ENCODE measurements at places on chromosomes 2 and 18.

- DNase-seq = no peak
These were observed 663.1 kb downstream of the XIRP2 start for GRCh38 chr2:167551416-167551815.

DNA sequence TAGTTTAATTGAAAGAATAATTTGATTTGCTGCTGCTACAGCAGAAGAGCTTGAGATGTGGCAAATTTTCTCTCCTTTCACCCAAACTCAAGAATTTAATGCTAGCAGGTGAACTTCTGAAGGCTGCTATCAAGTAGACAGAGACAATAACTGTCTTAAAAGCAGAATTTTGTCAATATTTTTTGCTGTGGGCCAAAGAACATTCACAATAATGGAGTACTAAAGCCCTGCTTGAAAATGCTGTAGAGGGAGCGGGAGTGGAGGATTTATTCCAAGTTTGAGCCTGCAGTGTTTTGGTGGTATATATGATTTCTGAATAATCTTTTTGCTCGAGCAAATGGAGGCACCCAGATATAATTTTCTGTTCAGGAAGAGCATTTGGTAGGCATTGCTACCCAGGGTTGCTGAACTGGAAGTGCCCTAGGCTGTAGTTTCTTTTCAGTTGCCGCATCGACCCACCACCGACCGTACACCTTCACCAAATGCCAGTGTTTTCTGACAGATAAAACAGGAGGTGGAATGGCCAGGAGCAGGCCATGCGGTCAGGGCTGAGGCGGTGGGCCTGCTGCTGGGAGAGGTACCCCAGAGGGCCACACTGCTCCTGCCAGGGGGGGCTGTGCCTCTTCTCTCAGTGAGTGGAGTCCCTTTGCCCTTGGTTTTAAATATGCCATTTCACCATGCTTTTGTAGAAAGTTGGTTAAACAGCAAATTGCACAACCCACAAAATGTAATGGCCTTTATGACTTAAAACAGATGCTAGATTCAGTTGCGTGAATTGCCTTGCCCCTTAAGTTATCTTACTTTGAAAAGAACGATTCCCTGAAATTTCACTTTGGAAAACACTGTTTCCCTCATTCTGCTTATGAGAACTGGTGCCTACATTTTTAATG is 36.4 kb downstream of the TSHZ1 start:
- DNase-seq = no peak

GRCh38 chr2:156065912-156066311 is 266.6 kb downstream of the NR4A2 start:
- no peak for DNase-seq

GRCh38 chr2:176679061-176679669 is 409.9 kb downstream of the MTX2 start:
- DNase-seq = no peak

DNA sequence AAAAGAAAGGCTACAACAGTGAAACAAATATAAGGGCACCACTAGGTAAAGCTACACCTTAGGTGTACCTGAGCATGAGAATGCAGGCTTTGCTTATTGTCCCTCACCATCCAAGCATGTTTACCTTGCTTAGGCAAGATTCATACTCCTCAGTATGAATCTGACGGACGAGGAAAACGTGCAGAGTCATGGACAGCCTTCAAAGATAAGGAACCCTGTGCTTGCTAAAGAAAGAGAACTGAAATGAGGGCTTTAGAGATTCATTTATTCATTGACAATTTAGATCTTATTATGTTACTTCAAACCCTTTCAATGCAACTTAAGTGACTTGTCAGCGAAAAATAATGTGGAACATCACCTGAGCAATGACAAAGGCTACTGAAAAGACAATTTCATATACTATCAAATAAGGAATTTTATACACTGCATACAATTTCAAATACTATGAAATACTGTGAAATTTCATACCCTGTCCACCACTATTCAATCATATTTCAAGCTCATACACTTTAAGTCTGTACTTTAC is 21.7 kb downstream of the CLASP1 start:
- DNase-seq = no peak

DNA sequence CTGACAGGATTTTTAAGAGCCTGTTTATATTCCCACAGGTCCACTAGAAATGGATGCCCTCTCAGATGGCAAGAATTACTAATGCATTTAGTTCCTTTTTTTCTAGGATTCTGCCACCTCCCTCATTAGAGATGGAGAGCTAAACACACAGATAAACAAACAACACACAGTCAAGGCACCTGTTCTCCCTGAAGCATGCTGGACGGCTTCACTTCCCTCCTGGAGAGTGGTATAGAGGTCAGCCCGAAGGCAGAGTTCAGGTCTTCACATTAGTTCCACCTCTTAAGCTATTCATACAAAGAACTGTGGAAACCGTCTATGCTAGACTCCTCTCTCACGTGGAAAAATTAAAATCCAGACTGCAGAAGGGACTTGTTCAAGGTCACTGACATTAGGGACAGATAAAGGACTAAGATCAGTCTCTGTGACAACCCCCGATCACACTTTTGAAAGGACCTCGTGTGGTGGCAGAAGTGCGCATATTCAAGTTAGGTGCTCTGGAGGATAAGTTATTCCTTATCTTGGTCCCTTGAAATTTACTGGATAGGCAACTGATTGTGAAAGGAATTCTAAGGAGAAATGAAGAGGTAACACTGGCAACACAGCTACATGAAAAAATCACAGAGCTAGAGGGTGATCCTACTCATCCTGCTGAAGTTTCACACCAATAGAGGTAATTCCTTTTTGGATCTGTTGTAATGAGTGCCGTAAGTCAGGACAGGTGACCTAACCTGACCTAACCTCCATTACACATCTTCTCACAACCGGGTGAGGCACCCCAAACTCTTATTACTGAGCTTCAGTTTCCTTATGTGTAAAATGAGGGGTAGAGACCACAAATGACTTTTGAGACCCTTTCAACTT is 75.1 kb downstream of the SPRED2 start:
- no peak for DNase-seq

DNA sequence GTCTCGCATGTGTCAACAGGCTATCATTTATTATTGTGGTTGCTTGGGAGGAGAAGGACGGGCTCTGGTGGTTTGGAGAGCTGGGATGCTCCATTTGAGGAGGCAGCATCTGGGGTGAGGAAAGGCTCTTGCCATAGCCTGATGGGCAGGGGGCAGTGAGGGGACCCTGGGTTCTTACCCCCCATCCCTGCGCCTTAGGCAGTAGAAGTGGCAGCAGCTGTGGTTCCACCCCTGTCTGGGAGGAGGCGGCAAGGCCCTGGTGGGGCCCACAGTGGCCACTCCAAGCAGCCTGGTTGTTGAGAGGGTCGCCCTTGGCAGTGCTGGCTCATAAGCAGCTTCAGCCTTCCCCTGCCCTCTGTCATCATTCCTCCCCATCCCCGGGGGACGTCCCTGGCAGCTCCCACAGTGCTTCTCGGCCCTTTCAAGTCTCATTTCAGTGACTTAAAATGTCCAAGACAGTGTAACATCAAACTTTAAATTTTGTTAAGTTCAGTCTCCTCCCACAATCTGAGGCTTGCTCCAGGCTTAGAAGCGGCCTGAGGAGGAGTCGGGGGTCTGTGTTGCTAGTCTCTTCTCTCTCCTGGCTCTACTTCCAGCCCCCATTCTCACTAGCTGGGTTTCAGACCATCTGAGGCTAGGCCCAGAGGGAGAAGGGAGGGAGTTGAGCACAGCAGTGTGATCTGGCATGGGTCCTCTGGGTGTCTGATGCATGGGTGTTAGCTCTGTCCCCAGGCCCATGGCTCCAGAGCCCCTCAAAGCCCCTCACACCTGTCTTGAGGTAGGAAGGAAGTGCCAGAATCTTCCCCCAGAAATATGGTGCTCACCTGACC is 34.9 kb upstream of the PTPN4 start:
- no peak for DNase-seq

GRCh38 chr2:28462122-28462521 is 33.7 kb upstream of the PLB1 start:
- no peak for DNase-seq

DNA sequence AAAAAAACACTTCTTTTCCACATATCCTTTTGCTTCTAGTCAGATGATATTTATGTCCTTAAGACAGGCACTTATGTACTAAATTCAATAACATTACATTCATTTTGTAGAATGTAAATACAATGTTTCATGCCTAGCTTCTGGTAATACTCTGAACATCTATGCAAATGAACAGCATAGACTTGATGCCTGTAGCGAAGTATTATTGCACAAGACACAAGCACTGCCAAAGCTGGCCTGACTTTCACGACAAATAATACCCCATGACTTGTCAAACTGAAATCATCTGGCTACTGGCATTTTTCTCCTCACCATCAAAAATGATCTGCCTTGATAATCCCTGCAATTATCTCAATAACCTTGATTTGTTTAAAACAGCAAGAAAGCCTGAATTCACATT is 101.3 kb downstream of the L3MBTL4 start:
- DNase-seq = no peak

DNA sequence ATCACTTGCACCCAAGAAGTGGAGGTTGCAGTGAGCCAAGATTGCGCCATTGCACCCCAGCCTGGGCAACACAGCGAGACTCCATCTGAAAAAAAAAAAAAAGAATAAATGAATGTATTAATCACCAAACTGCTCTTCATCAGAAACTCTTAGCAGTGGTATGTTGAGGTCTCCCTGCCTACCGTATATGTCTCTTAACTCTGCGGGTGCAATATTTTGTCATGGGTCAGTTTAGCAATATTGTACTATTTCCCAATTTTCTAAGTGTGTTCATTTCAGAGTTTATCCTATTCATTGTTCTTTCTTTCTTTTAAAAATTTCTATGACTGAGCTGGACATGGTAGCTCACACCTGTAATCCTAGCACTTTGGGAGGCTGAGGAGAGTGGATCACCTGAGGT is 37.9 kb upstream of the MAP4K3 start:
- DNase-seq = no peak

GRCh38 chr2:37090019-37090477 is 5.7 kb downstream of the GPATCH11 start:
- DNase-seq = no peak

DNA sequence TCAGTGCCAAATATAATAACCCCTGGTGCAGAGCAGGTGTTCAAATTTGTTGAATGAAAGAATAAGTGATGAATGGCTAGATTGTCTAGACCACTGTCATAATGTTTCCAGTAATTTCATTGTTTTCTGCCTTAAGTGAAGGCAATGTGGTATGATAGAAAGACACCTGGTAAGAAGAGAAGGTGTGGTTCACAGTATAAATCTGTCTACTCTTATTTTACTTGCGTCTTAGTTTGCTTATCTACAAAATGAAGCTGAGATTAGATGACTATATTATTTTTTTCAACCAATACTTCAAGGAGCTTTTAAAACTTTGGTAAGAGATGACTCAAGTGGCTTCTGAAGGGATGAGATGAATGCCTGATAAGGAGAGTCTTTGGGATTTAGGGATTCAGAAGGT is 788.4 kb downstream of the EPHA4 start:
- DNase-seq = no peak

DNA sequence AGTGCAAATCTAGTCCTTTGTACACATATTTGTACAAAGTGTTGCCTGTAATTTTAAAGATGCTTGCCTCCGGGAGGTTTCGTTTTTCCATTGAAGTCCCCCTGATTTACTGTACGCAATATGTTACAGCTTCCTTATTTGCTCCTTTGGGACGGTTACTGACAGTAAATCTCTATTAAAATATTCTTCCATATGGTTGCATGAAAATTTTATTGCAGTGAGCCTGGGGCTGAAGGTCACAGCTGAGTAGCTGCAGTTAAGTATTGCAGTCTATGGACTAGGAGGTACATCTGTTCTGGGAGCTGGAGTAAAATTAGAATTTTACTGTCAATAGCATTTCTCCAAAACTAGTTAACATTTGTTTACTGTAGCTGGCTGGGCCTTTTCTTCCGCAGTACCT is 119.2 kb downstream of the ETAA1 start:
- no peak for DNase-seq

DNA sequence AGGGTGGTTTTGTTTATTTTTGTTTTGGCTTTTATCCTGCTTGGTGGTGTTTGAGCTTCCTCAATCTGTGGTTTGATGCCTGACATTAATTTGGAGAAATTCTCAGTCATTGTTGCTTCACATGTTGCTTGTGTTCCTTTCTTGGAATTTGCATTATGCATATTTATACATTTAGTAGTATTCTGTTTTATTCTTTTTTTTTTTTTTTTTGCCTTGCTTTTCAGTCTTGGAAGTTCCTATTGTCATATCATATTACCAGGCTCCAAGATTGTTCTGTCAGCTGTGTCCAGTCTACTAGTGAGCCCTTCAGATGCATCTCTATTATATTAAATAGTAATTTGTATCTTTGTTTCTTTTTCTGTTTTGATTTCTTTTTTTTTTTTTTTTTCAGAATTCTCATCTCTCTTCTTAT is 77.0 kb downstream of the EPC2 start:
- no peak for DNase-seq

DNA sequence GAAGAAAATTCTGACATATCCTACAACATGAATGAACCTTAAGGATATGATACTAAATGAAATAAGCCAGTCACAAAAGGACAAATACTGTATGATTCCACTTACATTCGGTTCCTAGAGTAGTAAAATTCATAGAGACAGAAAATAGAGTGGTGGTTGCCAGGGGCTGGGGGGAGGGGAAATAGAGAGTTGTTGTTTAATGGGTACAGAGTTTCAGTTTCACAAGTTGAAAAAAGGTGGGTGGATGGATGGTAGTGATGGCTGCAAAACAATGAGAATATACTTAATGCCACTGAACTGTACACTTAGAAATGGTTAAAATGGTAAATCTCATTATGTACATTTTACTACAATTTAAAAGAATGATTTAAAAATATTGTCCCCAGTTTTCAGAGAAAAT is 53.3 kb upstream of the NFU1 start:
- DNase-seq = no peak

DNA sequence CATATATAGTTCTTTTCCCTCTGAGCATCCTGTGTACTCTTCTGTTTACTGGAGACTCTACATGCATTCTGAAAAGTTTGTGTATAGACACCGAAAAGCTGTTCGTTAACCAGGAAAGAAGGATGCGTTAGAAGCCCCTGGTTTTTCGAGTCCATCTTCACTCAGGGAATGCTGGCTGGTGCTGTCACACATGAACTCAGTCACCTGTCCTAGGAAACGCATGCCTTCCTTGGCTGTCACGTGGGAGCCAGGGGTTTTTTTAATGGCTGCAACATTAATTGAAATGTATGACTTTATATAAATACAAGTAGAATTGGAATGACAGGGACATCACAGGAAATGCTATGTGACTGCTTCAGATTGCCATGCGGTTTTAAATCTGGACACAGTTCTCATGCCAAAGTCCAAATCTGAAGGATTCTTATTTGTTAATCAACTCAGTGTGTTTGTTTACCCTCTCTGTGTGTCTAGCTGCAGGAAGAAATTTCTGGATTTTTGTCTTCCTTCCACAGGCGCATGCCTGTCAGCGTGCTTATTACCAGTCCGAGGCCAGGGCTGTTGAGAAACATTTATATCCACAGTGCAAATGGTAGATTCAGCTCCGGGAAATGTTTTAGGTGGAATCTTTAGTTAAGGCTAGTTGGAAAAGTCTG is 2.6 kb downstream of the RAMP1 start:
- DNase-seq = no peak

- DNase-seq = no peak
These were observed 256.4 kb downstream of the MEIS1 start for GRCh38 chr2:66691031-66691965.

- DNase-seq = no peak
These were observed 40.6 kb upstream of the ACYP2 start for GRCh38 chr2:54074606-54075341.
